Stimulated activated CD8-positive, alpha-beta memory T cell treated with anti-CD3 and anti-CD28 coated beads, Interleukin-2, amount 100 ng/mL, for 1 hour (primary cell): ENCODE measurements at places on chromosomes 16 and 17.

DNA sequence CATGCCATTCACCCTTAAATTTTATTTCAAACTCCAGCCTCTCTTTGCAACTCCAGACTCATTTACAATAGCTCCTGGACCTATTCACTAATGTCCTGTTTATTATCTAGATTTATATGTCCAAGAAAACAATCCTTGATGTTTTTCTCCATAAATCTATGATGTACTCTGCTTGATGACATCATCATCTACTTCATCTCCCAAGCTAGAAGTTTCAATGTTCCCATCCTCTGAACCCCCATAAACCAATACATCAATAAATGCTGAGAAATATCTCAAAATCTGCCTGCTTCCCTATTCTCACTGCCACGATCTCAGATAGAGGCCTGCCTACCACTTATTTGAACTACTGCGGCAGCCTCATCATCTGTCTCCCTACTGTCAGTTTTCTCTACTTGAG lies 4.2 kb downstream of the CEP112 start:
- no peak for DNase-seq

GRCh38 chr16:20041924-20042596 lies 31.6 kb downstream of the GPR139 start:
- DNase-seq: no peak

DNA sequence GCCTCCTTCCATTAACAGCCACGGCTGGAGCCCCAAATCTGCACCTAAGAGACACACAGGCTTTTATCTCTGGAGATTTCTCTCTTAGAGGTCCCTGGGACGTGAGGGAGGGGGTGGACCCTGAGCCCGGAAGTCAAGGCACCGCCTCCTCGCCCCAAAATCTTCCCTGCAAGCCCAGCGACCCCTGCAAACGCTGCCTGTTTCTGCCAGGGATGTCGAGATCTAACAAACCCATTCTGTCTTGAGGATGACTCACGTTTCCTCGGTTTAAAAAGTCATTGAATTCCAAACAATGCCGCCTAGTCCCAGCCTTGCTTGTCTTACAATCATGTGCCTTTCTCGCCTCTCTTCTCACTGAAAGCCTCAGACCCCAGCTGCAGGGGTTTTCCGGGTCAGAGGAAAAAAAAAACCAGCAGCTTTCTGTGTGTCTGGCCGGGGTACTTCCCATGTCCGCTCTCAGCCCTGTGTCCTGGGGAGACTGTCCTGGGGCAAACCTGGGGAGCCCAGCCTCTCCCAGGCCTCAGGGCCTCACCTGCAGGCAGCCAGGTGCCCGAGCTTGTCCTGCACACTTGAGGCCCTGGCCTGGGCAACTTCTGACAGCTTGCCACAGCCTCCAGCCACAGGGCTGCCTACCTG lies 15.4 kb downstream of the ARL2BP start:
- no peak for DNase-seq

DNA sequence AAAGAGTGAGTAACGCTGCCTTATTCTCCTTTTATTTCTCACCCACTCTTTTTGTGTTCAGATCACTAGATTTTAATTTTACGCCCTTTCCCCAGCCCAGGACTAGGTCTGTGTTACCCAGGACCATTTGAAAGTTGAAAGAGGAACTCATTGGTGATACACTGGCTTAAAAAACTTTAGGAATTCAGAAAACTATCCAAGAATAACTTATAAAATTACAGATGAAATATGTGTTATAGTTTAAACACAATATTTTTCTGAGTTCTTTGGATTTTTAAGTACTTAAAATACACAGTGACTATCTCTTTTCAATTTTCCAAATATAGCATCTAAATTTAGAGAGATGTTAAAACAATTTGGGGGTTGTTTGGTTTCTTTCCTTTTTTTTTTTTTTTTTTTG lies 385.2 kb downstream of the CDH13 start:
- no peak for DNase-seq

DNA sequence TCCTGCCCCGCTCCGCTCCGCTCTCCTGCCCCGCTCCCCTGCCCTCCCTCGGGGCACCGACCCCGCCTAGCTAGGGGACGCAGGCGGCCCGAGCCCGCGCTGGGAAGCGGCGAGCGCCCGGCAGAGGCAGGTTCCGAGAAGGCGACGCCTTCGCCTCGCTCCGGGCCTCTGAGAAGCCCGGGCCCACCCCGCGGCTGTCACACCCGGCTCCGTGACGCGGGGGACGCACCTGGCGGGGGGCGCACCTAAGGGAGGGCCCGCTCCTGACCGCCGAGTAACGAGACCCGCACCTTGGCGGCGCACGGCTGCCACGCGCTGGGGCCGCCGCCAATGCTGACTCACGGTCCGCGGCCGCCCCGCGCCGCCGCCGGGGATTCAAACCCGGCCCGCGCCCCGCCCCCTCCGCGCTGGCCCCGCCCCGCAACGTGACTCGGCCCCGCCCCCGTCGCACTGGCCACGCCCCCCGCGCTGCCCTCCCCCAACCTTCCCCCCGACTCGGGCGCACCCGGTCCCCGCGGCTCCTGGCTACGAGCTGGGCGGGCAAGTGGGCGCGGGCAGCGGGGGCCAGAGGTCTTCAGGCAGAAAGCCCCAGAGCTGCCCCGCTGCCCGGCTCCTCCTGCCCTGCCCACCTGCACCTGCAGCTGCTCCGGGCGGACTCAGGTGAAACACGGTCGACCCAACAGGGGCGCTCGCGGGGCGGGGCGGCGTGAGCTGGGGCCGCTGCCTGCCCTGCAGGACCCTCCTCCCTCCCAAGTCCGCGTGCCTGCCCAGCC lies 27.8 kb downstream of the GNPTG start:
- DNase-seq: peak; percentile 53

DNA sequence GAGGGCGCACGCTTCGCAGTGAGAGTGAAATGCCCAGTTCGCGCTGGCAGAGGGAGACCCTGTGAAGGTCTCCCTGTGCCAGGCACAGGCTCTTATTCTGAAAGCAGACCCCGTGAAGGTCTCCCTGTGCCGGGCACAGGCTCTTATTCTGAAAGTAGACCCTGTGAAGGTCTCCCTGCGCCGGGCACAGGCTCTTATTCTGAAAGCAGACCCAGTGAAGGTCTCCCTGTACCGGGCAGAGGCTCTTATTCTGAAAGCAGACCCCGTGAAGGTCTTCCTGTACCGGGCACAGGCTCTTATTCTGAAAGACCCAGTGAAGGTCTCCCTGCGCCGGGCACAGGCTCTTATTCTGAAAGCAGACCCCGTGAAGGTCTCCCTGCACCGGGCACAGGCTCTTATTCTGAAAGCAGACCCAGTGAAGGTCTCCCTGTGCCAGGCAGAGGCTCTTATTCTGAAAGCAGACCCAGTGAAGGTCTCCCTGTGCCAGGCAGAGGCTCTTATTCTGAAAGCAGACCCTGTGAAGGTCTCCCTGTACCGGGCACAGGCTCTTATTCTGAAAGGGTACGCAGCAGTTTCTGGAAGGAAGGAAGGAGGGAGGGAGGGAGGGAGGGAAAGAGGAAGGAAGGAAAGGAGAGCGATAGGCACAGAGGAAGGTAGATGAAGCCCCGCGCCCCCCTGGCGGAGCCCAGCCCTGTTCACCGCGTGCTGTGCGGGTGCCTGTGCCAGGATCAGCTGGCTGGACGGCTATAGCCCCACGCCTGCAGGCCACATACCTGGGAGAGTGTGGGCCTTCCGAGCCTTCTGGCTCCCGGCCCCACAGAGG lies 55.3 kb downstream of the WDR45B start:
- peak; percentile 31 for DNase-seq

GRCh38 chr17:72759301-72759700 lies 333.2 kb downstream of the SLC39A11 start:
- DNase-seq: no peak

DNA sequence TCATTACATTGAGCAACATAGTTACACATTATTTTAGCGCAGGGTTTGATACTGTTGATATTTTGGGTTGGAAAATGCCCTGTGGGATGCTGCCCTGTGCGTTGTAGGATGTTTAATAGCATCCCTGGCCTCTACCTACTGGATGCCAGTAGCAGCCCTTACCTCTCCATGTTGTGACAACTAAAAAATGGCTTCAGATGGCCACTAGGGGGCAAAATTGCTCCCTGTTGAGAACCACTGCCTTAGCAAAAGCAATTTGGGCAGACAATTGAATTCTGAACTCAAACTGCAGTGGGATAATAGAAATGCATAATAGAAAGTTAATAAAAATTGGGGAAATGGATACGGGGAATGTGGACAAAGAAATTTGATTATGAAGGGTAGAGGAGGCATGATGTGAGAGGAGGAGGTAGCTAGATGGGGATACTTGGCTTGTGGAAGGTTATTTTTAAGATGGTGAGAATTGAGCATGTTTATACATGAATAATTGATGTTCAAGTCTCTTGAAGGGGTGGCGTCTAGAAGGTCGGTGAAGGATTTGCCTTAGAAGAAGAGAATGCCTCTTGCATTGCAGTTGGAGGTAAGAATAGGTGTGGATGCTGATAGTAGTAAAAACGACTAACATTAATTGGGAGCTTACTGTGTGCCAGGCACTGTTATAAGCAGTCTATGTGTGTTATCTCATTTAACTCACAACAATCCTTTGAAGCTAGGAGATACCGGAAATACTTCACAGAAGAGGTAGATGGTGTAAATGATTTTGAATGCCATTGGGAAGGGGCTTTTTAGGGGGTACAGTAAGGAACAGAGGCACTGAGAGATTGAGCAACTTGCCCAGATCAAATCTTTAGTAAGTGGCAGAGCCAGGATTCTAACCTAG lies 19.0 kb downstream of the HEATR9 start:
- DNase-seq: peak; percentile 35

DNA sequence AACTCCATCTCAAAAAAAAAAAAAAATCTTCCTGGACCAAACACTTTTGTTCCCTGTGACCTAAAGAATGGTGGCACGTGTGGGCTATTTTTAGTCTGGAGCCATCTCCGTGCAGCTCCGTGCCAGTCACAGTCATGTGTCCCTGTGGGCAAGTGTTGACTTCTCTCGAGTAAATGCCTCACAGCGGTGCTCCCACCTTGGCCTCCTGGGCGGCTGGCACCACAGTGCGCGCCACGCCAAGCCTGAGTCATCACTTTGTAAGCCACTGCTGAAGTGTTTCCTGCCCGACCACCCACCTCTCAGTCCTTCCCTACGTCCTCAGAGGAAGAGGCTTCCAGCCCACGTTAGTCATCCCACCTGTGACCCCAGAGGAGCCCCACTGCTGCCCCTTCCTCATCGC lies 10.9 kb upstream of the HEXD start:
- no peak for DNase-seq

GRCh38 chr16:84207879-84208278 lies 16.9 kb downstream of the ADAD2 start:
- DNase-seq: no peak

DNA sequence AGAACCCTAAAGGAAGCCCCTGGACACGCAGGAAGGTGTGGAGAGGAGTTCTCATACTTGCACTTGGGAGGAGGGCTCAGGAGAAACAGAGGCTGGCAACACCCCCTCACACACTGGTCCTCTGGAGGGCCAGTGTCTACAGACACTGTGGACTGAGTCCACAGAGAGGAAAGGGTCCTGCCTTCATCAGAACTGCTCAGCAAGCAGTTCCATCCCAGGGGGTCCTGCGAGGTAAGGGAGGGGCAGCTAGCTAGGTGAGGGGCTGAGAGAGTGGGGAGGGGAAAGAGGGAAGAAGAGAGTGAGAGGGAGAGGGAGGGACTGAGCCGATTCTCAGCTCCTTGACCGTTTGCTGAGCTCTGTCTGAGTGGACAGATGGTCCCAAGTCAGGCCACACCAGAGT lies 17.7 kb upstream of the MEOX1 start:
- DNase-seq: no peak

GRCh38 chr17:55661256-55661758 lies 61.4 kb downstream of the TMEM100 start:
- DNase-seq: no peak

- DNase-seq: no peak
These were observed 650 bp downstream of the KIAA0753 start for GRCh38 chr17:6639586-6640535.

- no peak for DNase-seq
These were observed 4.0 kb downstream of the RUSF1 start for GRCh38 chr16:31504159-31504558.

DNA sequence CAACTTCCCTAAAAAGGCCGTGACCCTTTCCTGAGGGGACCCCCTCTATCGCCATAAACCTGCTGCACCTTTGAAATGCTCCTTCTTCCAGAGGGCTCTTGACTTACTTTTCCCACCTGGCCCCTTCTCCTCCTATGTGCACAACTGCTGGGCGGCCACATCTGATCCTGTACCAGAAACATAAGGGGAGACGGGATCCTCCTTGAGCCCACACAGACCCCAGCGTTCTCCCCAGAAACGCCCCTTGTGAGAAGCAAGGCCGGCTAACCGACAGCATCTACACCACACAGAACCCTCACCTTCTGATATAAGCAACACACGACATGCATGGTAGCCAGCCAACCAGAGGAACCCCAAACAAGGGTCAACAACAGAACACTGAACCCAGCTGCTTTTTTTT lies 14.2 kb upstream of the MNT start:
- DNase-seq: no peak

DNA sequence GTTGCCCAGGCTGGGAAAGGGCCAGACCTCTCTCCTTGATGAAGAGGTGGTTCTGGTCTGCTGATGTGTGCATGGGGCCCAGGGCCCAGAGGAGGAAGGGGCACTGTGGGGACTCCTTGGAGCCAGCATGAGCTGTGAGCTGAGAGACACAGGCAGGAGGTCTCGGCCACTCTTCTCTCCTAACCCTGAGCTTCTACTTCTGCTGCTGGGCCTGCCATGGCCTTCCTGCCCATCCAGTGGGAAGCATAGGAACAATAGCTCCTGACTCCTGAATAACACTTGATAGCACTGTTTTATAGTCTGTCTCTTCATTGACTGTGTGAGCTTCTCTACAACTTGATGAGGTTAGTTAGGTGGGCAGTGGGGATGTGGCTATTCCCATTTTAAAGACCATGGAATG lies 181.1 kb downstream of the UTP18 start:
- no peak for DNase-seq

GRCh38 chr17:34761646-34762045 lies 182.3 kb downstream of the TMEM132E start:
- no peak for DNase-seq

DNA sequence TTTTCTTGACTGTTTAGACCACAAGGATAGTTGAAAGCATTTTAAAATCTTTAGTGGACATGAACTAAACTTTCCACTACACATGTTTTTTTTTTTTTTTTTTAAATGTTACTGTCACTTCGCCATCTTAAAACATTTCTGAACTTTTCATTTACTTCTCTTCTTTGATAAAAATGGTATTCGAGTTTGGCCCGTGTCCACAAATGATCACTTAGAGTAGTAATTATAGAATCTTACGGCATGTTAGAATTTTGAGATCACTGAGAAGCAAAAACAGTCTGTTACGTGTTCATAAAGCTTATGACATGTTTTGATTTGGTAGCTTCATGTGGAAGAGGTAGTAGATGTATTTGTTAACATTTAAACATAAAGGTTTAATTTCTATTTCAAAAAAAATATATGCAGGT lies 1.1 kb downstream of the NSRP1 start:
- DNase-seq: no peak

GRCh38 chr17:47288531-47289116 lies 35.0 kb downstream of the ITGB3 start:
- DNase-seq: no peak

- no peak for DNase-seq
These were observed 5.9 kb downstream of the GSPT1 start for GRCh38 chr16:11909653-11910545.

GRCh38 chr16:29653471-29653870 lies 9.6 kb upstream of the SPN start:
- DNase-seq: no peak

GRCh38 chr17:19270704-19271611 lies 33.8 kb downstream of the EPN2 start:
- DNase-seq: no peak

GRCh38 chr17:559551-560431 lies 154.8 kb downstream of the VPS53 start:
- no peak for DNase-seq

GRCh38 chr16:695355-696089 lies 5.3 kb upstream of the WDR24 start:
- peak; percentile 42 for DNase-seq

GRCh38 chr16:1105888-1106620 lies 10.0 kb upstream of the C1QTNF8 start:
- DNase-seq: peak; percentile 10
